ENCODE measurements at places on chromosomes 7 and 10.

GRCh38 chr7:120825576-120825975, 32.4 kb downstream of the TSPAN12 start:
- no peak for DNase-seq

DNA sequence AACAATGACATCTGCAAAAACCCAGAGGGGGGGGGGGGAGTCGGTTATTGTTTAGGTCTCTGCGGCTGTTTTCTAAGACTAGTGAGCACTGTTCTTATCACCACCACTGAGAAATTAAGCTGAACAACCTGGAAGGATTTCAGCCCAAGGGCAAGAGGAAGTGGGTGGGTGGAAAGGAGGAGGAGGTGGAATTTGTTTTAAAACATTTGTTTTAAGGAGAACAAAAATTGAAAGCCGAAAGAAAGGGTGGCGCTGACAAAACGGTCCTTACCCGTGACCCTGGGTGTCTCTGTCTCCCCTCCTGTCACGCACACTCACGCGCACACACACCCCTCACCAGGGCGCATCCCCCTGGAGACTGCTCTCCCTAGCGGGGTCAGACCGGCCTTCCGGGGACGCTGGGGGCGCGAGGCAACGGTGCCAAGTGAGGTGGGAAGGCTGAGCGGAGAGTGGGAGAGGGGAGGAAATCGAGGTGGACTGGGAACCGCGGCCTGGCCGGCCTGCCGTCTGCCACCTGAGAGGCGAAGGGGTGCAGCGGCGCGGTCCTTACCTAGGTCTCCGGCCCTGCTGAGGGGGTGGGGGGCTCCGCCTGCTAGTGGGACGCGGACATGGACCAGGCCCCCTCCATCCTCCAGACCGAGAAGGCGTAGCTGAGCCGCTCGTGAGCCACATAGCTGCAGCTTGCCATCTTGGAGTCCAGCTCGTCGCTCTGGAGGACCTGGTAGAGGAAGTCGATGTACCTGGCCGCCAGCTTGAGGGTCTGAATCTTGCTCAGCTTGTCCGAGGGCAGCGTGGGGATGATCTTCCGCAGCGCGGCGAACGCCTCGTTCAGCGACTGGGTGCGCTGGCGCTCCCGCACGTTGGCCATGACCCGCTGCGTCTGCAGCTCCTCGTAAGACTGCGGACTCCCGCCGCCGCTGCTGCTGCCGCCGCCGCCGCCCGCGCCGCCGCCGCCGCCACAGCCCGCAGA, 1.0 kb downstream of the TWIST1 start:
- peak; percentile 68 for DNase-seq

GRCh38 chr7:130904031-130904757, 170.2 kb upstream of the KLF14 start:
- DNase-seq: no peak

DNA sequence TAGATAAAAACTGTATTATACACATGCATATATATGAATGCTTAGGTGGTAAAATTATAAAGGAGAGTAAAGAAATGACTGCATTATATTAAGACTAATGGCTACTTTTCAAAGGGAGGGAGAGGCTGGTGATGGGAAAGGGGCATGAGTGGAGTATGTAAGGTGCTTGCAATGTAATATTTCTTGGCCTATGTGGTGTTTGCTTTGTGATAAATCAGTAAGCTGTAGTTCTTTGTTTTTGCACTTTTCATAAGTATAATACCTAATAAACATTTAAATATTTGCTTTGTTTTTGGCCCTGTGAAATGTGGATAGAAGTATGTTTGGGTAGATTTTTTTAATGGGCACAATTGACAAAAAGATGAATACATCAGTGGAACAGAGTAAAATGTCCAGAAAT, 25.9 kb downstream of the AGBL3 start:
- no peak for DNase-seq

GRCh38 chr7:149879766-149880637, 6.2 kb downstream of the ATP6V0E2 start:
- peak; percentile 1 for DNase-seq

GRCh38 chr10:131145756-131146155, 165.8 kb downstream of the TCERG1L start:
- DNase-seq: no peak

DNA sequence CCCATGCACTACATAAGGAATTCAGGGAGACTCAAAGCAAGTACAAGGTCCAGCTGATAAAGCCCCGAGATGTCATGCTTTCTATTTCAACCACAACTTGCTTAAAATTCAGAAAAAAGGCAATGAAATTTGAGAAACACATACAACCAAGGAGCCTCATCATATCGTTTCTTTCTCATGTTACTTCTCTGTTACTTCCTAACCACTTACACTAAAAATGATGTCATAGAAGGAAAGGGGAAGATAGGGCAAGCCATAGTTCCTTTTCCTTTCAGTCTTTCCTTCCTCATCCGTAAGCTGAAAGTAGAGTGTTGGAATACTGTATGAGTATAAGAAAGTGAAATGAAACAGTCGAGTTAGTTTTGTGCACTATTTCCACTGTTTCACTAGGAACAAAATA, 27.9 kb upstream of the CDK14 start:
- DNase-seq: no peak

GRCh38 chr10:132593389-132593788, 55.8 kb downstream of the INPP5A start:
- DNase-seq: no peak

DNA sequence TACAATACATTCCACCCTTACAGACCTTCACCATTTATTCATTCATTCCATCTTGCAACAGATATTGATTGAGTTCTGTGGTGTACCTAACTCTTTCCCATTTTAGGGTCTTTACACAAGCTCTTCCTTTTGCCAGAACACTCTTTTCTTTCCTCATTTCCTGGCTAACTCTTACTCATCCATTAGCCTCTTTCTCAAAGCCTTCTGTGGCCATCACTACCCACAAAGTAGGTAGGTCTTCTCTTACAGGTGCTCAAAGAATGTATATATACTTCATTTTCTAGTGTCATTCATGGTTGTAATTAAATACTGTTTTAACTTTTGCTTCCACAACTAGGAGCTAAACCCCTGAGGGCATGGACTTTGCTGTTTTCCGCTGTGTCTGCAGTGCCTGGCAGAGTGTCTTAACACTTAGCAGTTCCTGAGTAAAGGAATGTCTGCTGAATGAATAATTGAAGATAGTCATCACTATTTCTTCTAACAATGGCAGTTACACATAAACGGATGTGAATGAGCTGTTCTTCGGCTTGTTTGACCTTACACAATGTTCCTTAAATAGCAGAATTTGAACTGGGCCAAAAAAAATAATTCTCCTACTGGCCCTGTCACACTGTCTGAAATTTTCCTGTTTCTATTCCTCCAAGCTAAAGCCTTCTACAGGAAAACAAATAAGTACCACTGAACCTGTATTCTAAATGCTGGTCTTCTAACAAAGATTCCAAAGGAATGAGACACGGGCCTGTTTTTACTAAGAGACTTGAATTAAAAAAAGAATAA, 15.1 kb downstream of the BCAP29 start:
- DNase-seq: peak; percentile 42

DNA sequence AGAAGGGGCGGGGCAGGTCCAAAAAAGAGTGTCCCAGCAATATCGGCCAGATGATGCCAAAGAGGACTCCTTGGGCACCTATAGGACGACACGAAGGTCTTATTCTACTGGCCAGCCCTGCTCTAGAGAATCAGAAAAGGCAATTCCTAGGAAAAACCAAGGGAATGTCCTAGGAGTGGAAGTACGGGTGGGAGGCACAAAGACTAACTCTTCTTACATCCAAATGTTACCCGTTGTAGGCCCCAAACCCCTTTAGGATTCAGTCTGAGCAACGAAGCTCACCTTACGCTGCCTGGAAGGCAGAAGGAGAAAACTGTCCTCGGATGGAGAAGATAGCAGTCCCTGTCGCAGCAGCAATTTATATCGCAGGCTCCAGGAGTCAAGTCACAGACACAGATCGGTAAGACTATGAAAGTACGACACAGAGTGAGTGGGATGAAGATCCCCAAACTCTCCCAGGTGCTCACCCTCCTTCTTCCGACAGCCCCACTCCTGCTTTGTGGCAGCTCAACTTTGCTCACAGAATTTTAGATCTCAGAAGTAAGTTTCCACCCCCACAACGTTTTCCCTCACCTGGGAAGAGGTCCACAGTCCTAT, 558 bp downstream of the TCTN3 start:
- DNase-seq: peak; percentile 10

DNA sequence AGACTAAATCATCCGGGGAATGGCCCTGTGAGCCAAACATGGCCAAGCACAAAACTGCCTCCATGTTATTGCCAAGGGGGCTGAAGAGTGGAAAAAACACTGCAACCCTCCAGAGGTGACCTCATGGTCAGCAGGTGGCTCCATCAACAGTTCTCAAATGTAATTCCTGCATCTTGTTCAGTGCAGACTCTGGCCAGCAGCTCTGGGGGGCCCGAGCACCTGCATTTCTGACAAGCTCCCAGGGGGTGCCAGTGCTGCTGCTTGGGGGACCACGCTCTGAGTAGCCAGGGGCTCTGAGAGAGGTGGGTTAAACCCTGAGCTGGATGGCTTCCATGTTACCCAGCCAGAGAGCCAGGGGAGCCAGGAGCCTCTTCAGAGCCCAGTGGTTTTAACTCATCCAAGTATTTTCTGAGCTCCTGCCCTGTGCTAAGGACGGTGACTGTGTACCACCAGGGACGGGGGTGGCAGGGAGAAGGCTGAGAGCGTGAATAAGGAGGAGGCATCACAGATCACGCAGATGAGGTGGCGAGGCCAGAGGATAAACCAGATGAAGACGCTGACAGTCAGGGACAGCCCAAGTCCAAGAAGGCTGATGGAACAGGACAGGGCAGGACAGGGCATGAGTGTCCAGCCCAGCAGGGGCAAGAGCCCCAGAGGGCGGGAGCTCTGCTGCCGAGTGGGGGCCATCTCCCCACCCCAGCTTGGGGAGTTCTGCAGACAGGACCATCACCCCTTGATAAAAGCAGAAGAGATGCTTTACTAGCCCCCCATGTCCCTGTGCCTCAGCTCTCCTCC, 52.9 kb downstream of the CLEC2L start:
- no peak for DNase-seq

GRCh38 chr10:110486680-110487410, 10.9 kb upstream of the DUSP5 start:
- no peak for DNase-seq

DNA sequence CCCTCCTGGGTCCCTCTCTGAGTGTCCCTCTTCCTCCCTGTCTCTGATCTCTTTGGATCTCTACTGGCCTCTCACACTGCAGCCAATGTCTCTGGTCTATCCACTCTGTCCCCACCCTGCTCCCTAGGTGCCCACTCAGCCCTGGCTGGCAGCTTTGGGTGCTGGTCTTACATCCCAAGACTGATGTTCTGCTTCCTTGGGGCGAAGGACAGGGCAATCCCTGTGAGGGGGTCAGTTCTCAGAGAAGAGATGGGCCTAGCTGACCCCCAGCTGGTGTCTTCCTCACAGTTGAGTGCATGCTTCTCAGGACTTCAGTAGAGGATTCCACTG, 51.7 kb upstream of the CAMK2B start:
- no peak for DNase-seq

GRCh38 chr7:5704534-5704922, 76.9 kb downstream of the RNF216 start:
- peak; percentile 83 for DNase-seq

DNA sequence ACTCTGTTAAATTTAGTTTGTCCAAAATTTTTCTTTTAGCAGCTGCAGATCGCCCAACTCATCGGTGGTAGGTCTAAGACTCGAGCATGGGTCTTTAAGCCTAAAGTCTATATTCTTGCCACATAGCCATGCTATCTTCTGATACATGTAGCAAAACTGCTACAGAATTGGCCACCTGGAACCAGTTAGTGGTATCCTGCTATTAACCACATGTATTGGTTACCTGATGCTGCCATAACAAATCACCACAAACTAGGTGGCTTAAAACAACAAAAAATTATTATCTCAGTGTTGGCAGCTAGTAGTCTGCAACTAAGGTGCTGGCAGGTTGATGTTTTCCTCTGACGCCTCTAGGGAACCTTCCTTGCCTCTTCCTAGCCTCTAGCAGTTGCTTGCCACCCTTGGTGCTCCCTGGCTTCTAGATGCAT, 96.7 kb upstream of the PIK3CG start:
- no peak for DNase-seq

DNA sequence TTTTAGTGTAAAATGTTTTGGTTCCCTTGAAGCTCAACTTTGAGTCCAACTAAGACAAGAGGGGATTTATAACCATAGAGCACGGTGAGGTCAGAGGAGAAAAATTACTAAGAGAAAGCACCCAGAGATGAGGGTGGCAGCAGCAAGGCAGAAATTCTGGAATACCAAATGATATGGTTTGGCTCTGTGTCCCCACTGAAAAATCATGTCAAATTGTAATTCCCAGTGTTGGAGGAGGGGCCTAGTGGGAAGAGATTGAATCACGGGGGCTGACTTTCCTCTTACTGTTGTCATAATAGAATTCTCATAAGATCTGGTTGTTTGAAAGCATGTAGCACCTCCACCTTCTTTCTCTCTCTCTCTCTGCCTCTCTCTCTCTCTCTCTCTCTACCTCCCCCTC, 19.4 kb upstream of the AKR1C1 start:
- DNase-seq: no peak

DNA sequence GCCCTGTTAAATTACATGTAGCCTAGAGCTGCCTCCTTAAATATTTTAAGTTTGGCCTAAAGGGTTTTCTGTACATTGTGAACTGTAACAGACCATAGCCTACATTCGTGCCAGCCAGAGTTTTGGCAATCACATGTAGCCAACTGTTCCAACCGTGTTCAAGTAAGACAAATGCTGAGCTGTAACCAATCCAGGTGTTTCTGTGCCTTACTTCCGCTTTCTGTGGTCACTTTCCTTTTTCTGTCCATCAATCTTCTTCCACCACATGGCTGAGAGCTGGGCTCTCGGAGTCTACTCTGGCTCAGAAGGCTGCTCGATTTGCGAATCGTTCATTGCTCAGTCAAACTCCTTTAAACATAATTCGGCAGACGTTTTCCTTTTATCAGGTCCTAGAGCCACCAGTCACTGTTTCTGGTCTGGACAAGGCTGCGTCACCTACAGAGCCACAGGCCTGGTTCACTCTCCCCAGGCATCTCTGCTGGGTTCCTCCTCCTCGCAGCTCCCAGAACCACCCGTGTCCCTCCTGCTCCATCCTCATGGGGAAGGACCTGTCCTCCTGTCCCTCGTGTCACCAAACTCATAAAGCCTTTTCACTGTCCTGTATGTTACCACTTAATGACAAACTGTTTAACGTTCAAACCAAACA, 158.0 kb upstream of the RHEB start:
- no peak for DNase-seq

- DNase-seq: no peak
Observed at GRCh38 chr7:69833964-69834363, 235.7 kb downstream of the AUTS2 start.

- DNase-seq: peak; percentile 39
Observed at GRCh38 chr7:153103202-153103601, 343.6 kb downstream of the ACTR3B start.

DNA sequence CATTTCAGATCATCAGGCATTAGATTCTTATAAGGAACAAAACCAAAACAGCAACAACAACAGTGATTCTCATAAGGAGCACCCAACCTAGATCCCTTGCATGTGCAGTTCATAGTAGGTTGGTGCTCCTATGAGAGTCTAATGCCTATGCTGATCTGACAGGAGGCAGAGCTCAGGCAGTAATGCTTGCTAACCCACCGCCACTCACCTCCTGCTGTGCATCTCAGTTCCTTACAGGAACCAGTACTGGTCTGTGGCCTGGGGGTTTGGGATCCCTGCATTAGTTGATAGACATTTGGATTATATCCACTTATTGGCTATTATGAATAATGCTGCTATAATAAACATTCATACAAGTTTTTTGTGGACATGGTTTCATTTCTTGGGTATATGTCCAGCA, 14.0 kb downstream of the MKLN1 start:
- peak; percentile 23 for DNase-seq

- DNase-seq: no peak
Observed at GRCh38 chr7:129828989-129829736, 123.6 kb downstream of the UBE2H start.
